ENCODE measurements at places on chromosomes 7 and 10.
A peak's percentile ranks its signal among the peaks of the same experiment; 100 is the strongest.

- no peak for DNase-seq
These were observed 13.0 kb downstream of the EN2 start for GRCh38 chr7:155470686-155471638.

- DNase-seq, result no peak
These were observed 785 bp downstream of the DNTT start for GRCh38 chr10:96305019-96305418.

DNA sequence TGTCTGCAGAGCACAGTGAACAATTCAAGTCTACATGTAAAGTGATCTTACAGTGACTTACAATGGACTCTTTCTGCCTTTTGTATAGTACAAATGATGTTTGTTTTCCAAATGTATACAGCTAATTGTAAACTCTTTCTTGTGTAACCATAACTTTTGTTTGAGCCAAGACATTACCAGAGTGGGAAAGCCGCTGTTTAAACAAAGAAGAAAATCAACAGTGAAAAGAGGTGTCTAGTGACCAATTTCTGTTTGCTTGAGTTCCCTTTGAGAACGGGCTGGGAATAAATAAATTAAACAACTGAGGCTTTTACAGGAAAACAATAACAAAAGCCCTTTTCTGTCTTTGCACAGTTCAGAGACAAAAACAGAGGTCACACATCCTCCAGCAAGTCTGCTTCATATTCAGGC is 1163.4 kb downstream of the CNTNAP2 start:
- DNase-seq, result no peak

DNA sequence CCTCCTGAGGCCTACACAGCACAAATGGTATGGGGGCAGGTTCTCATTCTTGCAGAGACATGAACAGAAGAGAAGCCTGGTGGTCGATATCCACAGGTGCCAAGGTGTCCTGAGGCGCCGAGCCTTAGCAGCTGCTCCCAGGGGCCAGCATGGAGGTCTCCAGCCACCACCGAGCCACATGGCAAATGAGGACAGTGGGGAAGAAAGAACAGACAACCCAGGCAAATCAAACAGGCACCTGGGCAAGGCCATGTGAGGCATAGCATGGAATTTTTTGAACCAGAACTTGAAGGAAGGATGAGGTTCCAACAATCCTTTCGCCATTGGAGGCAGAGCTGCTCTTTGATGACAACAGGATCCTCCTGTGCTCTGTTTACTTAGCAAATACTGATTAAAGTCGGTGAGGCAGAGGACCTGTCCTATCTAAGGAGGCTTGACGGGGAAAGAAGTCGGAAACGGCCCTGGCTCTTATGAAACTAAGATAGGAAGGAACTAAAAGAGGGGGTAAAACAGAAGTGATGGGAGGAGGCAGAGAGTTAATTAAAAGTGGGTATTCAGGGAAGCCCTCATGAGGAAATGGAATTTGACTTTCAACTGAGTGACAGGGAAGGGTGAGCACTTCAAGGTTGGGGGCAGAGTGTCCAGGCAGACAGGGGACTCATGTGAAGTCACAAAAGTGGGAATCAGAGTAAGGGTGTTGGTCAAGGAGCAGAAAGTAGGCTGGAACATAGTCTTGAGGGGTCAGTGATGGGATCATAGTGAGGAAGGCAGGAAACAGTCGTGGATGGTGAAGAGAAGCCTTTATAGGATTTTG is 8.6 kb upstream of the CALML3 start:
- no peak for DNase-seq

DNA sequence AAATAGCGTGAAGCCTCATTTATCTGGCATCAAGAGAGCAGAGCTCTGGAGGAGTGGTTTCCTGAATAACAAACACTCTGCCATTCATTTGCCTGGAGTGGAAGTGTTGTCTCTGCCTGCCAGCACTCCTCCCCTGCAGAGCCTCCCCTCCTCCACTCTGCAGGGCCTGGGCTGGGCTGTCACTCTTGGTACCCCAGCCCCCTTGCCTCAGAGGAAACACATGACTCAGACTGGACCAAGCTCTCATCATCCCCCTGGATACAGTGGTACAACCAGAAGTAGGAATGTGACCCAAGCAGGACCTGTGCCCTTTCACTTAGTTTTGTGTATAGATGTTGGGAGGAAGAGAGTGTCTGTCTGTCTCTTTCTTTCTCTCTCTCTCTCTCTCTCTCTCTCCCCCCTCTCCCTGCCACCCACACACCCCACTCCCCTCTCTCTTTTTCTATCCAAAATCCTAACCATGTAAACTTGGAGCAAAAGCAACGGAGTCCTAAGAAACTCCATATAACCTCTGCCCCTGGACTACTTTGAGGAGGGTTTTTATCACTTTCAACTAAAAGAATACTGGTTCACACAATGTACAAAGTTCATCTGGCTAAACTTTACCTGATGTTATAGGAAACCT is 43.9 kb downstream of the DOCK4 start:
- peak; percentile 90 for DNase-seq

GRCh38 chr7:36188266-36188665 is 35.2 kb downstream of the EEPD1 start:
- DNase-seq, result no peak

DNA sequence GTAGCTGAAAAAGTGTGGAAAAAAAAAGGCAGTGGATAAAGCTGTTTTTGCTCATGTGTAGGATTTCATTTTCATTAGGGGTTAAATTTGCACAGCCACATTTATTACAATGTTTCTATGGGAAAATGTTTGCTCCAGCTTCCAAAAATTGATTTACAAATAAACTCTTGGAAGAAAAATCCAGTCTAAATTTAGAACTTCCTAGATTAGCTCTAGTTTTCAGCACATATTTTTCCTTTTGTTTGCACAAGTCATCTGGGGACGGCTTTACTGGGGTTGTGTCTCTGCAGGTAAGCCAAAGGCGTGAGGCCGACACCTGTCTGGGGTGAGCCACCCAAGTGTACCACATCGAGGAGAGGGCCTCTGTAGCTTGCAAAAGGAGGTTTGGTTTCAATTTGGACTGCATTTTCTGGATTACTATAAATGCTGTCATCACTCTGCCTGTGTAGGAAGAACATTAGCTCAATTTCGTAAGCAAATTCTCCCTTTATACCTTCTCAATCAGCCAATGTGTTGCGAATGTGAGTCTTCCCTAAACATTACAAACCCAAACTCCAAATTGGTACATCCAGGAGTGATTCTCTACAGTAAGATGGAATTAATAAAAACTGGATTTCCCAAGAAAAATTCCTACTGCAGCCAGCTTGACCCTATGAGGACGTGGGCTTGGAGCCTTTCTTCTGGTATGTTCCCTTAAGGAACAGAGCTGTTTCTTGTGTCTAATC is 89.5 kb upstream of the ZNF438 start:
- no peak for DNase-seq

GRCh38 chr10:17464545-17464944 is 10.2 kb upstream of the ST8SIA6 start:
- DNase-seq, result no peak

GRCh38 chr10:109969760-109970346 is 37.9 kb upstream of the ADD3 start:
- no peak for DNase-seq

DNA sequence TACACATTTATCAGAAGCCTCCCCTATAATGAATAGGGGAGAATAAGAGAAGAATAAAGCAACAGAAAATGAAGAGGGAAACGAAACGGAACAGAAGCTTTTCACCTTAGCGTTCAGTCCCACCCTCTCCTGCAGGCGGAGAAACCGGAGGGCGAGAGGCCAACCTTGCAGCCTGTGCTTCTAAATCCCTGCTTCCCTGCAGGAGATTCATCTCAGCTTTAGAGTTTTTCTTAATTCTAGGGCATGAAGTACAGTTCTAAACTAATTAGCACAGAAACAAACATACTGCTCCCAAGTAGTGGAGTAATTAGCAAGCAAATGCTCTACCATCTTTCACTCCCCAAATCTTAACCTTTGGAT is 107.2 kb downstream of the CUBN start:
- no peak for DNase-seq

DNA sequence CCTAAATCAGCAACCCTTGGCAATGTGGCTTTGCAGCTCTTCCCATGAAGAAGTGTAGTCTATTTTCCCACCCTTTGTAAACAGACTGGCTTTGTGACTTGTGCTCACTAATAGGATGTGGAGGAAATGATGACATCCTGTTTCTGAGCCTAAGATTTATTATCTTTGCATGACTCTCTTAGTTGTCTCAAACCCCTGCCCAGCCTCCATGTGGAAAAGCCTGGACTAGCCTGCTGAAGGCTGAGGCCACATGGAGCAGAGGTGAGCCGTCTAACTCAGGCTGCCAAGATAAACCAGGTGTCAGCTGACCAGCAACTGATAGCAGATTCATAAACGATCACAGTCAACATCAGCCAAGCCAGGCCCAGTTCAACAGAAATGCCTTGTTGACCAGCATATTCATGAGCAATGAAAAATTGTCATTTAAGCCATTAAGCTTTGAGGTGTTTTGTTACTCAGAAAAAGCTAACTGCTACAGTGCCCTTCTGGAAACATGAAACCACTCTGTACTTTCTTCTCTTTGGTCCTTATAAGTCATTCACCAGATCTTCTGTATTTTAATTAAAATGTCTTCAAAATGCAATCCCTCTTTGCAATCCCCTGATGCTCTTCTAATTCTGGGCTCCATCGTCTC is 586.3 kb upstream of the ANKRD30A start:
- peak; percentile 36 for DNase-seq

DNA sequence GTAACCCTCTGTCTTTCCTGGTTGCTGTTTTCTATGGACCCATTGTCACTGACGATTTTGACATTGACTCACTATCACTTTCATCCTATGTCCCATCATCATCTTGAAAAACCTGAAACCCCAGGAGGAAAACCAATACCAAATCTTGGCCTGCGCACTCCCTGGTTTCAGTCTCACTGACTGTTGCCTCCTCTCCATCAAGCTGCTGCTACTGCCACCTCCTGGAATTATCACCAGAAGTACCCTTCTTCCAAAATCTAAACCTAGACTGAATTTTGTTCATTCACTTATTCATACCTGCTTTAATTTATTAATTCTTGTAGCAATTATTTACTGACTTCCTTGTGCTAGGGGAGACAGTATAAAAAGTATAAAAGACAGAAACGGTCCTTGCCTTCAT is 44.5 kb upstream of the ACBD5 start:
- DNase-seq, result no peak

Data from RCC 7860 (cell line).